ENCODE measurements at places on chromosomes 1 and 21. TPM values are rescaled to one million over a fixed set of nuclear protein-coding genes. Genes with fewer than 3 reads are reported as not detected.

DNA sequence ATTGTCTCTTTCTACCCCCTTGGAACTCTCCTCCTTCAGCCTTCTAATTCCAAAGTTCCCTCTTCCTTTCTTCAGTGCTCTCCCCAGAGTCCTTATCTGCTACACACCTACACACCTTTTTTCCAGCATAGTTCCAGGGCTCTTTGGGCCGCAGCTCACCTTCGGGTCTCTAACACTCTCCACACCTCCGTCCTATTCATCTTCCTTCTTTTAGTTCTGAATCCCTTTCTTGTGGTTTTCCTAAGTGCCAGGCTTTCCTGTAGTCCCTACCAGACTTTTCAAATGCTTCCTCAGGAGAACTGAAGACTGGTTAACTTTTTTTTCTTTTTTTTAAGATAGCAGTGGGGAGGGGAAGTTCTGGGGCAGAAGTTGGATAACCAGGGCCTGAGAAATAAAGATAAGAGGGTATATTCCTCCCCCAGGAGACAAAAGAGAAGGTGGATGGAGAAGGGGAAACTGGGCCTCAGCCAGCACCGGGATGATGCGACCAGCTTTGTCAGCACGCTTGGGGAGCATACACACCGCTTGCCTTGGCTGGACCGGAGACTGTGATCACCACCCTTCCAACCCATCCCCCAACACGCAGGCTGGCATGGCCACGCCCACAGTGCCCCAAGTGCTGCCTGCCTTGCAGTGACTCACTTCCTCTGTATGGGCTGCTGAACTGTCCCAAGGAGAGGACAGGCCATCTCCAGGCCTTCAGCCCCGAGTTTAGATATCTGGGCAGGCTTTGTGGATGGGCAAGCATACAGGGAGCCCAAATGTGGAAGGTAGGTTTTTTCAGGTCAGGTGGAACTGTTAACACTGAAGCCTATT is 2.5 kb upstream of the CERS2 start:
- peak; percentile 72 for DNase-seq
- peak overlapping the region; percentile 46 for H3K4me3 ChIP-seq
- H3K27ac ChIP-seq, result peak overlapping the region; percentile 86
- H3K4me1 ChIP-seq, result peaks cover 59% of the 10 kb centered on the region

DNA sequence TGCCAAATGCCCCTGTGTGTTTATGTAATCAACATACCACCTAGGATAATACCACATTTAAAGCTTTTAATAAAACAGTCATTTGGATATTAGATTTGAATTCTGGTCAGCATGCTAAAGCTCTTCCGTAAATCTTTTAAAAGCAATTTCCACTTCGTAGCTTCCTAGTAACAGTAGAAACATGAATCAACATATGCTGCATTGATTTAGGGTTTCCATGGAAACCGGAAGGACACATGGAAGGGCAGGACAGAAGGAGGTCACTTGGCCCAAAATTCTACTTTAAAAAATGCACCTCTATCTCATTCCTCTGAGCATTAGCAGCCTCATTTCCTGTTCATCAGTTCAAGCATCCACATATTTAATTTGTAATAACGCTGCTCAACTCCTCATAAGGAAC is 8.1 kb downstream of the RGS8 start:
- no peaks in the 10 kb centered on the region for H3K36me3 ChIP-seq
- H3K4me3 ChIP-seq, result no peak overlapping the region
- no peak for DNase-seq
- peaks cover 23% of the 10 kb centered on the region for H3K4me1 ChIP-seq

The NPHS2 gene
- polyA plus RNA-seq, result not detected

DNA sequence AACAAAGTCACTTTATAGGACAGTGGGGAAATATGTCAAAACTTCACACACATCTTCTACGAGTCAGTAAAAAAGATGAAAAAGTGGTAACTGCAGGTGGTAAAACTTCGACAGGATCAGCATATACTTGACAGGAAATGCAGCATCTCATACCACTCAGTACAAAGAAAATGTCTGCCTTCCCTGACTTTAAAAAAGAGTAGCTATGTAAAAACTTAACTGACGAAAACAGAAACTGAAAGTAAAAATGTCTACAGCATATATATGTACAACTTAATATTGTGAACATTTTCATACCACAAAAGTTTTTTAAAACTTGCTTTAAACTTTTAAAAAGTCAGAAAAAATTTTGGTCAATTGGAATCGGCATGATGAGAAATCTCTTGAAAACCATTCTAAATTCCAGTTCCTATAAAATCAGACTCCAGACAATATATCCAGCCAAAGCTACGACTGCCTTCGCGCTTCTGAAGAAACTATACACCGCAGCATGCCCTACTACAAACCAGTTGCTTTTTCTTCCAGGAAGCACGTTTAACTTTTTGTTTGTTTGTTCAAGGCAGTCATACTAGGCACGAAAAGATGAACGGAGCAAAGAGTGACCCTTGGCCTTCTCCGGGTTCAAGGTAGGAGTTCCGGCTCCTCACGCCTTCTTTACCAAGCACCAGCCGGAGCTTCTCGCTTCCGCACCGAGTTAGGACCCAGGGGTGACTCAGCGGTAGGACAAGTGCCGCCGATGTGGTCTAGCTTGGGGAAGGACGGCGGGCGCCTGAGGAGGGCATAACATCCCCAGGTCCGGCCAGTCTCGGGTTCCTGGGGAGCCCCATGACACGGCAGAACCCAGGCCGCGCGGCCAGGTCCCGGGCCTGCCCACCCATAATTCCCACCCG is 612 bp downstream of the PSMA5 start:
- peak; percentile 71 for DNase-seq
- peak overlapping the region; percentile 75 for H3K4me3 ChIP-seq
- peaks cover 5% of the 10 kb centered on the region for H3K36me3 ChIP-seq
- H3K4me1 ChIP-seq, result peaks cover 4% of the 10 kb centered on the region
- H3K27me3 ChIP-seq, result no peaks in the 10 kb centered on the region
- H3K27ac ChIP-seq, result peak overlapping the region; percentile 29

GRCh38 chr1:220430059-220430458 is 97.9 kb upstream of the MARK1 start:
- H3K27ac ChIP-seq, result no peak overlapping the region
- peak; percentile 68 for DNase-seq
- no peaks in the 10 kb centered on the region for H3K36me3 ChIP-seq

DNA sequence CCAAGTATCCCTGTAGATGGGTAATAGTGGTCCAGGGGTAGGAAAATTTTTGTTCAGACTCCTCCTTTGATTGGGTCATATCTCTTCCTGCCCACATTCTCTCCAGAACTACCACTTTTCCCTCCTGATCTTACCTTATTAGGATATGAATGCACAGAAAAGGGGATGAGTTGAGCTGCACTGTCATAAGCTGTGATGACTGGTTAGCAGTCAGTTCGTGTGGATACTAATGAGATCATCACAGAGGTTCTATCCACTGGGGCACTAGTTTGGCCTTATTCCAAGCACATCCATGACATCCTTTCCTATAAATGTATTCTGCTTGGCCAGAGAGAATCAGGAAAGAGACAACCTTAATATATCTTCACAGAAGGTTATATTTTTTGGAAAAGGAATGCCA is 22.1 kb upstream of the TBX15 start:
- no peak overlapping the region for H3K27ac ChIP-seq
- H3K27me3 ChIP-seq, result peaks cover 60% of the 10 kb centered on the region
- no peaks in the 10 kb centered on the region for H3K36me3 ChIP-seq

DNA sequence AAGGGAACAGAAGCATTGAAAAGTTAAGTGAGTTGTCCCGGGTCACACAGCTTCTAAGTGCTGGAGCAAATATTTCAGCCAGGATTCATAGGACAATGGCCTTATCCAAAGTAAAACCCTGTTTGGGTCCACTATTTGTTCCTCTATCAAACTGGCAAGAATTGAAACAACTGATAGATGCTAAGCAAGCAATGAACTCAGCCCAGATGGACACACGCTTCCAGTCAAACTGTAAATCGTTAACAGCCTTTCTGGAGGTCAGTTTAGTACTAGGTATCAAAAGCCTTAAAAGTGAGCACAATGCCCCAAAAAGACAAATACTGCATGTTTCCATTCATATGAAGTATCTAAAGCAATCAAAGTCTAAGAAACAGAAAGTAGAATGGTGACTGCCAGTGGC is 779 bp upstream of the SVBP start:
- H3K27me3 ChIP-seq, result no peaks in the 10 kb centered on the region
- DNase-seq, result no peak
- peaks cover 25% of the 10 kb centered on the region for H3K4me1 ChIP-seq
- no peaks in the 10 kb centered on the region for H3K36me3 ChIP-seq
- H3K4me3 ChIP-seq, result 0 out of 2 replicates have a peak overlapping the region, but pooled peaks have one; percentile 84
- no peak overlapping the region for H3K27ac ChIP-seq

Measured in GM23338 (cell line).